ENCODE measurements at places on chromosomes 5 and 9. TPM values are rescaled to one million over a fixed set of nuclear protein-coding genes. Genes with fewer than 3 reads are reported as not detected.

DNA sequence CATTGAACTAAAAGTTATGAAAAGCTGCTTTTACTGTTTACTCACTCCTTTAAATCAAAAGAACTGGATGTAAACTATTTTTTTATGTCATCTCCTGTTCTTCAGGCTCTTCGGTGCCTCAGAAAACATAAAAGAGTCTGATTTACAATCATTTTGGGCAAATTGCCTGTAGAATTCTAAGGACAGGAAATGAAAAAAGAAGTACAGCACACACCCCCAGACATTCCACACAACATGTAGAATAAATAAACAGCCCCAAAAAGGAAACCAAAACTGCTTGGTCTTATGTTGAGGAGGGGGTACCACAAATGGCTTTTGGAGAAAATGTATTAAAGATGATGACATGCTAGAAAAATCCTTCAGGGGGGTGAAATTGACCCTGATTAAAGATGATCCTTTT lies 57.2 kb downstream of the ITGA1 start:
- H3K4me1 ChIP-seq: no peaks in the 10 kb centered on the region
- no peaks in the 10 kb centered on the region for H3K36me3 ChIP-seq
- no peak overlapping the region for H3K4me3 ChIP-seq
- no peak for DNase-seq
- H3K27me3 ChIP-seq: no peaks in the 10 kb centered on the region

DNA sequence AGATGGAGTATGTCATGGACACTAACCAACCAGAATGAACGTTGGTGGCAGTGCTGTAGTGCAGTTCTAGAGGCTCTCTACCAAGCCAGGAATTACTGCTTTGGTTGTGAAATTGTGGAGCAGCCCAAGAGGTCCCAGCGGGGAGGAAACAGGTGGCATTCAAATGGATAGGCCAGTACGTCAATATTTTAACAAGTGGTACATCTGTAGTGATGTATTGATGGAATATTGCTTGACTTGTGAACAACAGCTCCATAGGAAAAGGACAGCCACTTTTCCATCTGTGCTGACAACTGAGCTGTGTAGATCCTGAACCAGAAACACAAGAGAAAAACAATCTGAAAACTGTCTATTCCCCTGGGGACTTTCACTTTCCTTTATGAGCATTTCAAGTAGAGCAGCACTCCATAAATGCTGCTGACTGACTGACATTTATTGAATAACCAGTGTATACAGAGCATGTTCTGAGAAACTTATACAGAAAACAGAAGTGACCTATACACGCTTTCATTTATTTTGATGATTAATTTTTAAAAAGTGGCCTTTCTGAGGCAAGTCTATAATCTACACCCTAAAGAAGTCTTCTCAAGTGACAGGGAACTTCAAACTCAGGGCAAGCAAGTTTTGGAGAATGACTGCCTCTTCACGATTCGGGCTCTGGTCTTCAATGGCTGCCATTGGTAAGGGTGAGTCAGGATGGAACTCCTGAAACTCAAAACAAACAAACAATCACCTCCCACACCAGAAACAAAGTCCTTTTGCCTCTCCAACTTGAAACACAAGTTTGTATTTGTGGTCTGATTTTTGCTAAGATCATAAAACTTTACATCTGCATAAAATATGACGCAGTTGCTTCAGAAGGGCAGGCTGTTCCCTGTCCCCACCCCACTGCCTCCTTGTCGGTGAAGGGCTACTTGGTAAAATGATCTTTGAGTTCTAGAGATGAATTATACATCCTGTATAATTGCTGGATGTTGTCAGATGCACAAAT lies 362.4 kb downstream of the NDUFS4 start:
- no peak overlapping the region for H3K4me3 ChIP-seq
- H3K4me1 ChIP-seq: no peaks in the 10 kb centered on the region
- no peak overlapping the region for H3K27ac ChIP-seq
- H3K36me3 ChIP-seq: no peaks in the 10 kb centered on the region

- no peaks in the 10 kb centered on the region for H3K4me1 ChIP-seq
- no peaks in the 10 kb centered on the region for H3K36me3 ChIP-seq
- H3K27ac ChIP-seq: no peak overlapping the region
- no peak overlapping the region for H3K4me3 ChIP-seq
These were observed 179.1 kb downstream of the CWC27 start for GRCh38 chr5:64947801-64948200.

DNA sequence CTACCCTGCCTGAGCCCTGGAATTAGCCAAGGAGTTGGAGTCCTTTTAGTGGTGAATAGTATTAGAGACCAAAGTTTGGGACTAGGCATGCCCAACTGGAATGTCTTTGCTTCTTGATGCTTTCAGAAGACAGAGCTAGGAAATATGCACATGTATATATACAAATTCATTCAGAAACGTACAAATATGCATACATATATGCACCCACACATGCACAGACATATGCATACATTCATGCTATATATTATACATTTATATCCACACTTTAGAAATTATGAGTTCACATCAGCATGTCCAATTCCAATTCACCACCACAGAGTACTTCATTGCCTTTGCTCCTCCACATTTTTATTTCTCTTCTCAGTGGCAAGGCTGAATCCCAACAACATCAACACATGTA lies 398.3 kb upstream of the MPDZ start:
- no peaks in the 10 kb centered on the region for H3K4me1 ChIP-seq
- no peak for DNase-seq
- H3K36me3 ChIP-seq: no peaks in the 10 kb centered on the region
- no peak overlapping the region for H3K4me3 ChIP-seq
- no peak overlapping the region for H3K27ac ChIP-seq

DNA sequence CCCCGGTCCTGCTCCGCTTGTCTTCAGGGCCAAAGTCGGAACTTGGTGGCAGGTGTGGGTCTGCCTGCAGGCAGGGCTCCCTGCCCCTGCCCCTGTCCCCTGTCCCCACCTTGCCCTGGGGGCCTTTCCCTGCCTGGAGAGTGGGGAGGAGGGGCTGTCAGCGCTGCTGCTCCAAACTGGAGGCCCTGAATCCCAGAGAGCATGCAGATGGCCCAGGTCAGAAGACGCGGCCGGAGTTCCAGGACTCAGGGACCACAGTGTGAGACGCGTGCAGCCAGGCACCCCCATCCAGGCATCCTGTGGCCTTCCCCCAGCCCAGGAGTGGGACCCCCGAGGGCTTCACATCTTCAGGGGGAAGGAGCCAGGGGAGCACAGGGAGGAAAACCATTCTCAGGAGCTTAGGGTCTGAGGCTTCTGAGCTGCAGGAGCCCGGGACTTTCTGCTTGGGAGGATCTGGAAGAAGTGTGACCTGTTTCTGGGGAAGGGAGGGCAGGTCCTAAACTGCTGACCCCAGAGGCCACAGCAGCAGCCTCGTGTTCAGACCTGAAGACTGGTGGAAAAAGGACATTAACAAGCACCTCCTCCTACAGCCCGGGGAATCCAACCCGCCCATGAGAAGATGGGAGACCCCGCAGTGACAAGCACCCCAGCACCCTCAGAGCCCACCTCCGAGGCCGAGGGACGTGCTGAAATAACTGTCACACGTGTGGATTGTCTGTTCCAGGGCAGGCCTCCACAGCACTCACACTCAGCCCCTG lies 38.0 kb downstream of the RASGEF1C start:
- H3K4me1 ChIP-seq: no peaks in the 10 kb centered on the region
- no peaks in the 10 kb centered on the region for H3K27me3 ChIP-seq
- H3K27ac ChIP-seq: no peak overlapping the region
- no peaks in the 10 kb centered on the region for H3K36me3 ChIP-seq
- no peak for DNase-seq

RORB gene
- 0.62 TPM for total RNA-seq

SLC35D2 gene
- 40.0 TPM for total RNA-seq

DNA sequence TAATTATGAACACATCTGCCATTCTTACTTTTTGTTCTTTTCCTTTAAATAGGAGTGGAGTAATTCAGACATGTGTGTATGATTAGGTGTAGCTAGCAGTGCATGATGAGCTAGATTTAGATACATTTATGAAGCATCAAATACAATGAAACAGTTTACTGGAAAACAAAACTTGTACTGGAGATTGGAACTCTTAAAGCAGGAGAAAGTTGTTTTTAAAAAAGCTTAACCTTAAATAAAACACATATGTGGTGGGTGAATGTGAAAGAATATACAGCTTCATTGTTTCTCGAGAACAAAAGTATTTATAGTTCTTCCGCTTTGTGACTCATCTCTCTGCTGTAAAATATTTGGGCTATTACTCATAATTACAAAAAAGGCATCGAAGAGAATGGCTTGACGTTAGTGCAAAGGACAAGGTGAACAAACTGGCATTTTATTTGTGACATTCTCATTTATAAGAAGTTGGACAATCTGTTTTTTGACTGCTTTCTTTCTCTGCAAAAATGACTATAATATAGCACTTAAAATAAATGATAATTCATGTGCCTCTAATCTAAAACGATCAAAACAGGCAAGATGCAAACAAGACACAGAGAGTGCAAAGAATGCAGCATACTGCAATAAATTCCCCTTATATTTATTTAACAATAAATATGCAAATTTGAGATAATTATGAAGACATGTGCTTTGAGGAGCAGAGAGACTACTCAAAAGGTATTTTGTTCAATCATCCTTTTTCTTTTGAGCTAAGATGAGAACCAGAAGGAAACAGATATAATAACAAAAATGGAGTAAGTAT lies 478.8 kb downstream of the CETN3 start:
- no peaks in the 10 kb centered on the region for H3K4me1 ChIP-seq
- H3K27ac ChIP-seq: no peak overlapping the region
- H3K36me3 ChIP-seq: no peaks in the 10 kb centered on the region
- H3K27me3 ChIP-seq: no peaks in the 10 kb centered on the region
- H3K4me3 ChIP-seq: no peak overlapping the region
- DNase-seq: no peak

GRCh38 chr9:21281275-21281674 lies 23.8 kb downstream of the IFNA5 start:
- no peak for DNase-seq
- H3K27me3 ChIP-seq: no peaks in the 10 kb centered on the region
- no peaks in the 10 kb centered on the region for H3K36me3 ChIP-seq
- H3K4me3 ChIP-seq: no peak overlapping the region

DNA sequence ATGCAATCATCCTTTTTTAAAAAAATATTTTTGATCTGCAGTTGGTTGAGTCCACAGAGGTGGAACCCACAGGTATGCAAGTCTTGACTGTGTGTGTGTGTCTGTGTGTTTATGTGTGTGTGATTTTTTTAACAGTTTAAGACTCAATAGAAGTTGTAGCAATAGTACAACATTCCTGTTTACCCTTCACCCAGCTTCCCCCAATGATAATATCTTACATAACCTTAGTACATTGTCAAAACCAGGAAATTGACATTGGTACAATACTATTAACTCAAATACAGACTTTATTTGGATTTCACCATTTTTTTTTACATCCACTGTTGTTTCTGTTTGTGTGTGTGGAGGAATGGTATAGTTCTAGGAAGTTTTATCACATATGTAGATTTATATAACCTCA lies 81.8 kb downstream of the SV2C start:
- H3K36me3 ChIP-seq: no peaks in the 10 kb centered on the region
- H3K4me3 ChIP-seq: no peak overlapping the region
- no peaks in the 10 kb centered on the region for H3K4me1 ChIP-seq
- H3K27ac ChIP-seq: no peak overlapping the region
- no peaks in the 10 kb centered on the region for H3K27me3 ChIP-seq
- DNase-seq: no peak

FAM81B gene
- total RNA-seq: not detected

GRCh38 chr9:81473206-81473605 lies 216.1 kb downstream of the TLE1 start:
- DNase-seq: no peak
- no peak overlapping the region for H3K4me3 ChIP-seq

- no peak overlapping the region for H3K27ac ChIP-seq
- DNase-seq: no peak
These were observed 170.3 kb downstream of the ENTREP1 start for GRCh38 chr9:69495296-69495695.

- H3K4me3 ChIP-seq: peak overlapping the region; percentile 98
- no peak for DNase-seq
- H3K36me3 ChIP-seq: no peaks in the 10 kb centered on the region
- H3K27me3 ChIP-seq: no peaks in the 10 kb centered on the region
These were observed 1.4 kb upstream of the SPTAN1 start for GRCh38 chr9:128550770-128551656.

FGF10 gene
- not detected for total RNA-seq

NANS gene
- total RNA-seq: 23.2 TPM

FASTKD3 gene
- 5.1 TPM for total RNA-seq

OGN gene
- 0.43 TPM for total RNA-seq

IRX2 gene
- not detected for total RNA-seq

DNA sequence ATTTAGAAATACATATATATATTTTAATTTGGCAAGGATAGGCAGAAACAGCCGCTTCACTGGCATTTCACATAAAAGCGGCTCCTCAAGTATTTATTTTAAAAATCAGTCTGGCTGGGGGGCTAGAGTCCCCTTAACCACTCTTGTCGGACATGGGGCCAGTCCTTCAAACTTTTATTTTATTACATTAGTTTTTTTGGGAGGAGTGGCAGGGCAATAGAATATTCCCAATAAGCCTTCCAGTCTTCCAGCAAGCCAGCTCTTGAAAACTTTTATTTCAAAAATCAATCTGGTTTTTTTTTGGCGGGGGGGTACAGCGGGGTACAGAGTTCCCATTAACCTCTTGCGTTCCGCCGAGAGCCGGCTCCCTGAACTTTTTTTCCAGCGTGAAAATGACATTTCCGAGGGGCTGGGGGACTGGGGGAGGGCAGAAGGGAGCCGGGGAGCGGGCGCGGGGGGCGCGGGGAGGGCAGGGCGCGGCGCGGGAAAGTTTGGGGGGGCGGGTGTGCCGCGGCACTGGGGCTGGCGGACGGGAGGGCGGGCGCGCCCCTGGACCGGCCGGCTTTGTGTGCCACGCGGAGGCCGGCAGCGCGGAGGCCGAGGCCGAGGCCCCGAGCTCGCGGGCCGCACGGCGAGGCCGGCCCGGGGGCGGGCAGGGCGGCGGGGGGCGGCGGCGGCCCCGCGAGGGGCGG lies 504 bp upstream of the ZNF618 start:
- H3K4me1 ChIP-seq: no peaks in the 10 kb centered on the region
- no peaks in the 10 kb centered on the region for H3K36me3 ChIP-seq
- no peak overlapping the region for H3K27ac ChIP-seq

LTC4S gene
- 0.73 TPM for total RNA-seq

DNA sequence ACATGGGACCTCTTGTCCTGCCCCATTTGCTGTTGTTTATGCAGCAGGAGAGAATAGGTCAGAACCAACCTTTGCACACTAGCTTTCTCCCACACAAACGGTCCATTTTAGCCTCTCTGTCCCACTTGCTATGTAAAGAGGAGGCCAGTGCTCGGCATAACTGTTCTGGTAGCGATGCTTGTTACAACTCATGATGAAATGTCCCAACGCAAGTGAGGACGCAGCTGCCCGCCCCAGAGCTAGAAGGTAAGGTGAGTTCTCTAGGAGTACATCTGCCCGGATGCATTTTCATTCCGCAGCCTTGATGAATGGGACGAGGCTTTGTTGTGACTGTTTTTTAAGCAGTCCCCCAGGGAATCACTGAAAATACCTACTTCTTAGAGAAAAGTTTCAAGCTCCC lies 14.1 kb downstream of the S1PR3 start:
- no peaks in the 10 kb centered on the region for H3K27me3 ChIP-seq
- DNase-seq: no peak
- no peak overlapping the region for H3K4me3 ChIP-seq
- H3K36me3 ChIP-seq: no peaks in the 10 kb centered on the region

BAAT gene
- 537 TPM for total RNA-seq

- H3K27me3 ChIP-seq: no peaks in the 10 kb centered on the region
- no peak overlapping the region for H3K4me3 ChIP-seq
- no peaks in the 10 kb centered on the region for H3K4me1 ChIP-seq
- no peak overlapping the region for H3K27ac ChIP-seq
- no peak for DNase-seq
- H3K36me3 ChIP-seq: no peaks in the 10 kb centered on the region
These were observed 44.4 kb upstream of the SAP30L start for GRCh38 chr5:154401355-154401754.

GRCh38 chr9:12884736-12885395 lies 110.0 kb downstream of the LURAP1L start:
- H3K4me1 ChIP-seq: no peaks in the 10 kb centered on the region
- no peaks in the 10 kb centered on the region for H3K36me3 ChIP-seq
- H3K27me3 ChIP-seq: no peaks in the 10 kb centered on the region
- no peak overlapping the region for H3K4me3 ChIP-seq
- DNase-seq: no peak

Data from right lobe of liver (tissue), 6 donors.